Activated CD4-positive, alpha-beta T cell treated with anti-CD3 and anti-CD28 coated beads, Interleukin-10, Interleukin-2, amounts not matched to agents 100 ng/mL and 50 ng/mL, durations not matched to agents 16 hours and 8 hours (primary cell): ENCODE measurements at places on chromosomes 7 and 10.

DNA sequence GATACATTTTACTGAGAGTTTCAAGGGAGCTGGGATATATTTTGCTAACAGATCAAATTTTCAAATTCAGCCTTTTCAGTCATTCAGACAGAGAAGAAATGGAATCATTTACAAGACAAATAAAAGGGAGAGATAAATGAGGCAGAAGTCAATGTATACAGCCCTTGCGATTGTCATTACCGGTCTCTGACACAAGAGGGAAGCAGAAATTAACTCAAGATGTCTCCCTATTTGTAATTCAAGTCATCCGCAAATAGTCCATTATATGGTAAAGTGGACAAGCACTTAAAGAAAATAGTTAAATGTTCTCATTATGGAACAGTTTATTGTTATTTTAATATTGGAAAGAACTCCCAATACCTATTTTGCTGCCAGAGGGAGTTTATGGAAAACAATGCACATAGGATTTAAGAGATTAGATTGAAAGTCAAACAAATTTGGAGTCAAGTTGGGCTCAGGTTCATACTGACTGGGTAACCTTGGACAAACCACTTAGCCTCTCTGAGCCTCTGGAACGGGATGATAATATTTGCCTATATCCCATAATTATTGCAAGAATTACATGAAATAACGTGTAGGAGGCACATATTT lies 89.3 kb upstream of the PRKCQ start:
- DNase-seq: peak; percentile 42

DNA sequence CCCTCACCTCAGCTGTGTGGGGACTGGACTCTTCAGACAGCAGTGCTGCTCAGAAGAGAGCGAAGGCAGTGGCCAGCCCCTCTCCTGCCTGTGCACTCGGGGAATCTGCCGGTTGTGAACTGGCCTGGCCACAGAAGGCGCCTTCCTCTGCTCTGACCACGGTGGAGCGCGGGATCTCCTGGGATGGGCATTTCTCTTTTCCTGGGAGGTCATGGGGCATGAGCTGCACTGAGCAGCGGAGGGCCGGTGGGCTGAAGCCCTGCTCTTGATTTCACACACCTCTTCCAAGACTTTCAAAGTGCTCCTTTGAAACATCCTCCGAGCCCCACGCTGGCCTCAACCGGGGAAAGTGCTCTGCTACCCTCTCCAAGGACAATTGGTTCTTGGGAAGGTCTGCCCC lies 125.6 kb upstream of the FAM20C start:
- DNase-seq: no peak

GRCh38 chr7:27165996-27166530 lies 726 bp upstream of the HOXA9 start:
- DNase-seq: no peak

- DNase-seq: no peak
Measured at GRCh38 chr10:114990991-114991390, 53.0 kb downstream of the TRUB1 start.

GRCh38 chr10:74418285-74418872 lies 267.4 kb downstream of the ADK start:
- DNase-seq: no peak

- DNase-seq: no peak
Measured at GRCh38 chr10:120980279-120981255, 129.4 kb downstream of the WDR11 start.

- no peak for DNase-seq
Measured at GRCh38 chr10:60338786-60339185, 50.9 kb downstream of the ANK3 start.

DNA sequence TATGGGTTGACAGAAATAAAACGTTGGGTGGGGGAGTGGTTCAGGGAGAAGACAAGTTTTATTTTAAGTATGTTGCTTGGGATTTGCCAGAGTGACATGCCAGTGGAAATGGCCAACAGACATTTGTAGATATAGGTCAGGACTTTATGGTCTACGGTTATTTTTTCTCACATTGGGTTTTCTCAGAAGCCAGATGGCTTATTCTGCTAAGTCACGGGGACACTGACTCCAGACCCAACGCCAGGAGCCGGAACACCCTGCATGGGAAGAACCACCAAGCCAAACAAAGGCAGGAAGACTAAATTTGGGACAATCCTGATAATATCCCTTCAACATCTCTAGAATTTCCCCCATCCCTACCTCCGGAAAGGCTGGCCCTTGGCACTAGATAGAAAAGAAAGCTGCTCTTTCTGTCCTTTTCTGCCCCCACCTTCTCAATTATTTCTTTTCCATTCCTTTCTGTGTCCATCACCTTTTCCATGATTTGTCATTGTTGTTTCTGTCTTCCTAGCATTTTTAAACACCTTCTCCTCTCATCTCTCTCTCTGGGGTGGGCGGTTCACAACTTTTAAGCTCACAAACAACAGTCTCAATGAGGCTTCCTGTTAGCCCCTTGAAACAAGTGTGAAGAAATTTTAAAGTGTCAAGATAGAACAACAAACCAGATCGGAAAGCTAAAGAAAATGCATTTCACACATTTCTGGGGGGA lies 44.7 kb downstream of the TBXAS1 start:
- no peak for DNase-seq

DNA sequence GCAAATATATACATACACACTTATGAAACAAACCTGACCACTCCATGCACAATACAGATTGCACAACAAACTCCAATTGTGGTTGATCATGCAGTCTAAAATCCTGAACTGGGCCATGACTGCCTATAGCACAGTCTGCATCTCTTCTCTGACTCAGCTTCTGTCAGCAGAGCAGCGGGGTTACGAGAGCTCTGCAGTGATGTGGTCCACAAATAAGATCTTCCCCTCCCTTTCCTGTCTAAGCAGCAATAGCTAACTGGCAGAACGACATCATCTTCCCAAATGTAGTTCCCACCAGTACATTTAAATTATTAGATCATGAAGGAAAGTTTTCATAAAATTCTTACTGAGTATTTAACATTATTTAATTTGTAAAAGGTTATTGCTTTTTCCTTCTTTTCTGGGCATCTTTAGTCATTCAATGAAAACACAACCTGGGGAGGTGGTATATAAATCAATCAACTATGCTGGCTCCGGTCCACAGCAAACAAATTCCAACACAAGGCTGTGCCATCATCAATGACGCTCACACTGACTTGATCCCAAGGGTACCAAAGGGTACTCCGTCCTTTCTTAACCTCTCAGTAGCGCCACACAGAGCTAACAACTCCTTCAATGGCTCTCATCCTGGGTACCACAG lies 17.1 kb downstream of the ARHGAP21 start:
- peak; percentile 74 for DNase-seq

GRCh38 chr7:47285860-47286491 lies 295.9 kb downstream of the TNS3 start:
- no peak for DNase-seq

GRCh38 chr10:79941585-79942210 lies 7.2 kb downstream of the SFTPD start:
- no peak for DNase-seq

DNA sequence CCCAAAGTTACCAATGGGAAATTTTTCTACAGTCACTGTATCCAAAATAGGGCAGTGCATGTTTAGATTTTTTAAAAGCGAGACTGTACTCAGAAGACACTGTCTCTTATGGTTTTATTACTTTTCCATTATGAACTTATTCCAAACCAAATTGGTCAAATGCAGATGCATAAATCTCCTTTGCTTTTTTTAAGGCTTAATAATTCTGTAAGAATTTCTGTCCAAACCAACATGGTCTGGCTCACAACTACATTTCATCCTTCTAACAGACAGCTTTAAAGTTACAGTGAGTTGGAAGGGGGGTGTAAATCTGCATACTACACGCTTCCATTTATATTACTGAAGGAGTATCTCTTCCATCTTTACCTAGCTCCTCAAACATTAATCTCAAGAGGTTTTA lies 199.2 kb downstream of the SLC25A13 start:
- DNase-seq: no peak

DNA sequence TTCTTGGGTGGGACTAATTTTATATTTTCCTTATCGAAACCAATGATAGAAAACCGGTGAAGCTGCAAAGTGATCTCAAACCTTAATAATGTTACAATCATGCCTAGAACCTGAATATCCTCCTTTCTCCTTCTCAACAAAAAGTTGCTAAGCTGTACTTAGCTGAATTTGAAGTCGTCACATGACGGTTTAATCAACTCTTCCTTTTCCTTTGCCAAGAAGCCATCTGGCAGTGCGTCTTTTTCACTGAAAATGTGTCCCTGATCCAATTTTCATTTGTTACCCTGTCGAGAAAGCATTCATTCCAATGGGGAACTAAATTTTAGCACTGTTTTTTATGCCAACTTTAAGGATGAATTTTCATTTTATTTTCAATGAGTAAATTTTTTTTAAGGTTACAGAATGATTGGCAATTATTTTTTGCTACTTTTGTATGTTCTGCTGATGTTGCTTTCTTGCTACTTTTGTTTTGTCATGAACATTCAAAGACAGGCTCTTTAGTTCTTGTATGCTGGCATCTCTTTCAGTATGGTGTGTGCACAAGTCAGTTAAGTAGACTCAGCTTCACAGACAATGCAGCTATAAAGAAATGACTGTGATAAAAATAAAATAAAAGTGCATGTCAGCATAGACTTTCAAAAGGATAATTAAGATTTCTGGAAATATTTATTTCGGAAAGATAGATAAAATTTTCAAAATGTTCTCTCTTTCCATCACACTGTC lies 980.0 kb downstream of the DNAJB9 start:
- DNase-seq: no peak
